ENCODE measurements at places on chromosomes 11 and 22.
A peak's percentile ranks its signal among the peaks of the same experiment; 100 is the strongest.

DNA sequence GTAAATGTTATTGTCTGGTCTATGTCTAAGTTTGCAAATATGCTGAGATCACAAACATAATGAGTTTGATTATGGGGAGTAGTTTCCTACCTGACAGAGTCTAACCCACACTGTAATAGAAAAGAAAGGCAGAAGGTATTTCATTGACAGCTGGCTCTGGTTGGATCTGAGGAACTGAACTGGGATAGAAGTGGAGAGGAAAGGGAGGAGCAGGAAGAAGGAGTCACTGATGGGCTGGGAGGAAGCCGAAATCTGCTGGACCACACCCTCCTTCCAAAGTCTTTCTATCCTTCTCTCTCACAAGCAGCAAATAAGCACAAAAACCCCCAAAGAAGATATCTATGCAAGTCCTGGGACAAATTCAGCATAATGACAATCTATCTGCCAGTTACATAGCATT lies 11.7 kb downstream of the BLID start:
- no peak for DNase-seq

DNA sequence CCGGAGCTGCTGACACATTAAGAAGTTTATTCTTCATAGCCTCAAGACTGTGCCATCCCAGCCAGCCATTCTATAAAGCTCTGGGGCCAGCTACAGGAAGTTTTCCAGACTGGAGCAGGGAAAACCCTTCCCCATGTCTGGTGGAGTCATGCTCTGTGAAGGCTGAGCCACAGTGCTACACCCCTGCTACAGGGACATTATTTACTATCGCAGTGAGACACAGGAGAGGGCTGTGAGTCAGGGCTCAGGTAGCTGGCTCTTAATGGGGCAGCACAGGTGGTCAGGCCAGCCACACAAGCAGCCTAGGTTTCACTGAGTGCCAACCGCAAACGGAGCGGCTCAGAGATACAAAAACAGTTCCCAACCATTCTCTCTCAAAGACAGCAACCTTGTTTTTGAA lies 12.1 kb downstream of the HPS4 start:
- DNase-seq, result no peak

- no peak for DNase-seq
Measured at GRCh38 chr11:61303725-61304124, 8.6 kb upstream of the VWCE start.

GRCh38 chr11:12692229-12693075 lies 18.2 kb downstream of the TEAD1 start:
- DNase-seq, result no peak

DNA sequence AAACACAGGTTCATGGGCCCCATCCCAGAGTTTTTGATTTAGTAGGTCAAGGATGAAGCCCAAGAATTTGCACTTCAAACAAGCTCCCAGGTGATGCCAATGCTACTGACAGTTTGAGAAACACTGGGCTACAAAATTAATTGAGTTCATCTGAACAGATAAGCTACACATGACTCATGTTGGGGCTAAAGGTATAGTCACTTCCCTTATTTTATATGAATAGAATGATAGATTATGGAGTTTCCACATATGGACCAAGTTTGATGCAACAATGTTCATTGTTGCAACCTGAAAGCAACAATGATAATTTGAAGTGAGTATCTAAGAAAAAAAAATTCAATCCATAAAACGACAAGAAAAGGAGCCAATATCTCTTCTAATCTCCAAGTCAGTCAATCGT lies 54.9 kb downstream of the SOX6 start:
- DNase-seq, result no peak

DNA sequence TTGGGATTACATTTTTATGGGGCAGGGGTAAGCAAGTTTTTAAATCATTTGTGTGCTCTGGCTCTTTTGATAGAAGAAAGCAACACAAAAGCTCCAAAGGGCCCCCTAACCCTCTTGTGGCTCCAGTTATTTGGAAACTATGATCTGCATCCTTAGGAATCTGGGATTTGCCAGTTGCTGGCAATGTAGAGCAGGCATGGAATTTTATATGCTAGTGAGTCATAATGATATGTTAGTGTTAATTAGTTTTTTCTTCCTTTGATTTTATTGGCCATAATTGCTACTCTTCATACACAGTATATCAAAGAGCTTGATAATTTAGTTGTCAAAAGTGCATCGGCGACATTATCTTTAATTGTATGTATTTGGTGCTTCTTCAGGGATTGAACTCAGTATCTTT lies 10.1 kb downstream of the RAG1 start:
- DNase-seq, result no peak

- no peak for DNase-seq
Measured at GRCh38 chr11:36139767-36140166, 149.5 kb downstream of the COMMD9 start.

- DNase-seq, result no peak
Measured at GRCh38 chr22:34036931-34037330, 116.7 kb upstream of the LARGE1 start.

DNA sequence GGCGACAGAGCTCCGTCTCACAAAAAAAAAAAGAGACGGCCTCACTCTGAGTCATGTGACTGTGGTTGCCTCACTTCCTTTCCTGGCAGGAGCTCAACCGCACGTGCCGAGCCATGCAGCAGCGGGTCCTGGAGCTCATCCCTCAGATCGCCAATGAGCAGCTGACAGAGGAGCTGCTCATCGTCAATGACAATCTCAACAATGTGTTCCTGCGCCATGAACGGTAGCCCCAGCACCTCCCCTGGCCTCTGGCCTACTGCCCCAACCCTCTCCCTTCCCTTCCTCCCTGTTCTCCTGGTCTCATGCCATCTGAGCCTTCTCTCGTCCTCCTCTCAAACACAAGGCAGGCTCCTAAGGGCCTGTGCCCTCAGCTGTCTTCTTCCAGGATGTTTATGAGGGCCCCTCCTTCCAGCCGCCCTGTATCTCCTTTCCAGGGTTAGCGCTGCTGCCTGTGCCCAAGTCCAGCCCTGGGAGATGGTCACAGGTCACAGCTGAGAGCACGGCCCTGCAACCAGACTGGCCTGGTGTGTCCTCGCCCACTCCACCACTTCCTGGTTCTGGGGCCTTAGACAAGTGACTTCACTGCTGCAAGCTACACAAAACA lies 30.7 kb downstream of the TOM1 start:
- peak; percentile 41 for DNase-seq

- DNase-seq, result no peak
Measured at GRCh38 chr11:11436715-11437313, 83.8 kb upstream of the CSNK2A3 start.

DNA sequence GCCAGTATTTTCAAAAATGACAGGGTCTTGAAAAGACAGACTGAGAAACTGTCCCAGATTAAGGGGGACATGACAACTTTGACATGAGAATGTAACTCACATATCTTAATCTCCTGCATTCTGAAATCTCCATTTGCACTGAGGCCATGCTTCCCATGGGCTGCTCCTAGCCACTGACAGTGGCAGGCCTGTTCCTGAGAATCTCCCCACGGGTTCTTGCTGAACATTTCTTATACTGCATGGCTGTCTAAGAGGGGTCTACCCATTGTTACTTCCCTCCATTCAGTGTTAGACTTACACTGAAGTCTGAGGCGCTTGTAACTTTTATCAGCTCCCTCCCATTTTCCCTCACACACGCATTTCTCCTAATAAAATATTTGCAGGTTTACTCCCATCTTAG lies 1.5 kb downstream of the CEP295 start:
- DNase-seq, result no peak
